Tibial artery (tissue), 4 donors: ENCODE measurements at places on chromosomes 4 and X.

- peak; percentile 35 for DNase-seq
These were observed 143.5 kb upstream of the GALNT7 start for GRCh38 chr4:173025131-173025530.

GRCh38 chr4:76067652-76068286, 6.7 kb upstream of the ART3 start:
- peak; percentile 74 for DNase-seq

DNA sequence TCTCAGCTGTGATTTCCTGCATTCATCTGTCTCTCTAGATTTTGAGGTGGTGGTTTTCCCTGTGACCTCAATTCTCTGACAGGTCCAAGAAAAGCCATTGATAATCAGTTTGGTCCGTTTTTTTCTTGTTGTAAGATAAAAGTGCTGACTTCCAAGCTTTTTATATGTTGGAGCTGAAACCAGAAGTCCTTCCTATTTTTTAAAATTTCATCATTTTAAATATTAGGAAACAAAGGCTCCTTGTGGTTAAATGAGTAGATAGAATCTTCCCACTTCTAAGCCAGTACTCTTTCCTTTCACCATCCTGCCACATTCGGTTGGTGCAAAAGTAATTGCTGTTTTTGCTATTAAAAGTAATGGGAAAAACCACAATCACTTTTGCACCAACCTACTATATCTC, 18.3 kb downstream of the RNF175 start:
- DNase-seq: no peak

GRCh38 chr4:82715731-82716617, 82.6 kb downstream of the SCD5 start:
- no peak for DNase-seq

- DNase-seq: no peak
These were observed 56.2 kb downstream of the LRRC66 start for GRCh38 chr4:51963841-51964517.

- no peak for DNase-seq
These were observed 11.3 kb upstream of the PHKA2 start for GRCh38 chrX:18995221-18995620.

GRCh38 chr4:6415031-6415705, 57.2 kb downstream of the PPP2R2C start:
- no peak for DNase-seq

- no peak for DNase-seq
These were observed 1502.1 kb upstream of the ADGRL3 start for GRCh38 chr4:59698041-59698440.

DNA sequence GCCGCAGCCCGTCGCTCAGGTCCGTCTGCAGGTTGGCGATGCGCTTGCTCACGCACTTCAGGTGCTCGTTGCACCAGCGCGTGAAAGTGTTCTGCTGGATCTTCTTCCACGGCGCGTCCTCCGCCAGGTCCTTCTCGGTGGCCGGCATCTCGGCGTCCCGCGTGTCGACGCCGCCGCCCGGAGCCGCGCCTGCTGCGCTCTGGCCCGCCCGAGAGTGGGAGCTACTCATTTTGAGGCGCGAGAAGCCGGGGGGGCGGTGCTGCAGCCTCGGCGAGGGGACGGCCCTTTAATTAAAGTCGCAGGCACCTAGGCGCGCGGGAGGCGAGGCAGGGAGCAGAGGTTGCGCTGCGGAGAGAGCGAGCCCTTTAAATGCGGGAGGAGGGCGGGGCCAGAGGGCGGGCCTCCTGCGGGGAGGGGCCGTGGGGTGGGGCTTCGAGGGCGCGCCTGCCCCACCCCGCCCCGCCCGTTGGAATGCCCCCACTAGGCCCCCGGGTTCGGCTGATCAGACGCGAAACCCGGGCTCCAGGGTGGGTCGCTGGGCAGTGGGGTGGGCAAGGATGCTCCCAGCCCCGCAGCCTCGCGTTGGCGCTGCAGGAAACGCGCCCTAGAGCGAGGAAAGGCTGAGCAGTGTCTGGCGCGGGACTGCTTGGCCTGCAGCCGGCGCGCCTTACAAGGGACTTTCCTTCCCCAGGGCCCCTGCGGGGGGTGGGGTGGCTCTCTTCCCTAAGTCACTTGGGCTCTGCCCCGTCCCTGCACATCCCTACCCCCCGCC, 3.2 kb downstream of the FLNA start:
- peak; percentile 95 for DNase-seq

- no peak for DNase-seq
These were observed 331.0 kb upstream of the EMCN start for GRCh38 chr4:100848841-100849240.

- no peak for DNase-seq
These were observed 167.6 kb upstream of the ANK2 start for GRCh38 chr4:112881842-112882241.

DNA sequence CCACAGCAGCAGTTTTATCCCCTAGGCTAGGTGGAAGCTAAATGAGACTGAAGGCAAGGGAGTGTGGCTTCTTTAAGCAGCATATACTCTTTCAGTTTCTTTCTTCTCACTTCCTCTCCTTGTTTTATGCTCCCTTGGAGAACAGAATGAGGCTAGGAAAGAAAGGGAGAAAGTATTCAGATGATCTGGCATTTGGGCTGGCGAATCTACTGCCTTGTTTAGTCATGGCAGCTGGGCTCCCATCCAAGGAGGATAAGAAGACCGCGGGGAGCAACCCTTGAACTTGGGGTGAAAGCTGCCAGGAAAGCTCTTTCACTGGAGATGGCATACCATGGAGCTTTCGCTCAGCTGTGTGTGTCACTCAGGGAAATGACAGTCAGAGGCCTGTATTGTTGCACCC, 72.1 kb downstream of the ARHGEF38 start:
- DNase-seq: no peak

GRCh38 chr4:57131849-57132742, 21.9 kb upstream of the IGFBP7 start:
- DNase-seq: no peak

DNA sequence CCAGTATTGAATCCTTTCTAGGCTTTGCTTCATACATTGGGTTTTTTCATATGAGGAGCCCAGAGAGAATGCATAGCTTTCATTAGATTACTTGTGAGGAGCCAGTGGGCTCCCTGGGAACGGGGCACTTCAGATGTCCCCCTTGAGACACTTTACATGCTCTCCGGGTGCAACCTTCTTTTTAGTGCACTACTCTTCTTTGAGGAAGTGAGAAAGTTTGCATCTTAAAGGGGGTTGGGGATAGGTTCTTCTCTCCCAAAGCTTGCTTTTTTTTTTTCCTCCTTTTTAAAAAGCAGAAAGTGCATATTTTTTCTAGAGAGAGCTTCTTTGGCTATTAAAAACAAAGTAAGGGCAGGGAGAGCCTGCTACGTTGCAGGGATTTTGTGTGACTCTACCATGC, 4.3 kb downstream of the HADH start:
- no peak for DNase-seq

GRCh38 chr4:101183221-101183620, 164.1 kb downstream of the PPP3CA start:
- no peak for DNase-seq

GRCh38 chr4:16682975-16683374, 215.5 kb downstream of the LDB2 start:
- DNase-seq: no peak
